ENCODE measurements at places on chromosomes 12 and 14. TPM values are rescaled to one million over a fixed set of nuclear protein-coding genes. Genes with fewer than 3 reads are reported as not detected.

DPPA3 gene
- total RNA-seq, result not detected

GCN1 gene
- total RNA-seq, result 92.3 TPM

C14orf180 gene
- not detected for total RNA-seq

RNF212B gene
- not detected for total RNA-seq

SLCO1C1 gene
- 2.6 TPM for total RNA-seq

All from aortic smooth muscle cell (primary cell).